Ovary (tissue), 10 donors: ENCODE measurements at places on chromosomes 1 and 21. TPM values are rescaled to one million over a fixed set of nuclear protein-coding genes. Genes with fewer than 3 reads are reported as not detected.

The PRAMEF6 gene
- total RNA-seq = not detected

- no peak for DNase-seq
Observed at GRCh38 chr1:226628612-226629155, 80.1 kb downstream of the STUM start.

DNA sequence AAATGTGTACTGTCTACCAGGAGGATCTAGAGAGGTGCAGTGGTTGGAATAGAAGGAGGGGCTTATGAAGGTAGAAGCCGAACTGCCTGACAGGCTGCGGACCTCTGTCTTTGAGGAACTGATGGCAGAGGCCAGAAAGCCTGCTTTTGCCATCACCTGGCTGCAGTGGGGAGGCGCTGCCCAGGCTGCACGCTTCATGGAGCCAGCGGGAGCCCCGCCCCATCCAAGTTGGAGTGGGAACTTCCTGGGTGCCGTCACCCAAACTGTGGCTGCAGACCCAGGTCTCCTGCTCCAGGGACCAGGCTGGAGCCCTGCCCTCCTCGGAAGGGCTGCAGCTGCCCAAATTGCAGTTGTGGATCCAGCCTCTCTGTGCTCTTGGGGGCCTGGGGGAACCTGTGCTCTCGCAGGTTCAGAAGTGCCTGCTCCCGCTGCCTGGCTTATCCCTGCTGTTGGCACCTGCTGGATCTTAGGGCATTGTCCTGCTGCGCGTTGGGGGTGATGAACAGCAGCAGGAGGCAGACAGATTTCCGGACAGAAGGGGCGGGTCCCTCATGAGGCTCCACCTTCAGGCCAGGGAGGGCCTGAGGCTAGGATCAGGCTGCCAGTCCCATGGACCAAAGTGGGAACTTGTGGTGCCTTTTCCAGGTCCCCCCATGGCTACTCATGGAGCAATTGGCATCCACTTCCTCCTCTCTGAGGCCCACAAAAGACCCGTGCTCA is 118.0 kb upstream of the PLPPR4 start:
- no peak for DNase-seq

The ARHGAP30 gene
- 2.4 TPM for total RNA-seq

DNA sequence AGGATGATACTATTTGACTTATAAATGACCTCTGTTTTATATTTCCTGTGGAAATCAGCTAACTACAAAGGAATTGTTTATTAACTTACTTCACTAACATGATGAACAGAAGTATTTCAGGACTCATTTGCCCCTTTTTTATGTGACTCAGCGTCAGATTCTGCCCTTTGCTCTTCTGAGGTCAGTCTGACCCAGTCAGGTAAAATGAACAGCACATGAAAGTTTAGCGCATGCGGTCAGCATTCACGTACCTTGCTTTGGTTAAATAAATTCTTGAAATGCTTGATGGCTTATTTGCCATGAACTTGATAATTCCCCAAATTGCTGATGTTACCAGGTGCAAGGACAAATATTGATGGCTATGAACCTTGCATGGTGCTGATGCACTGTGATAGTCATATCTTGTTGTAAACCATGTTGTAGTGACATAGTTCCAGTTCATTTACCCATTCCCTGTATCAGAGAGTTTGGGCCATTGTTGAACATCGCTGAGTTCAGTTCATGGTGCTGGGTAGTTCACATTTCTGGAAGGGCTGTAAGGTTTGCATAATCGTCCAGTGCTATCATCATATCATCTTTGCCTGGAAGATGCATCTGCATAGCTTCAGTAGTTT is 133.4 kb downstream of the NFIA start:
- no peak for DNase-seq

- no peak for DNase-seq
Observed at GRCh38 chr1:205571747-205572146, 60.1 kb downstream of the ELK4 start.

- DNase-seq = no peak
Observed at GRCh38 chr1:206506405-206507283, 687 bp upstream of the RASSF5 start.

DNA sequence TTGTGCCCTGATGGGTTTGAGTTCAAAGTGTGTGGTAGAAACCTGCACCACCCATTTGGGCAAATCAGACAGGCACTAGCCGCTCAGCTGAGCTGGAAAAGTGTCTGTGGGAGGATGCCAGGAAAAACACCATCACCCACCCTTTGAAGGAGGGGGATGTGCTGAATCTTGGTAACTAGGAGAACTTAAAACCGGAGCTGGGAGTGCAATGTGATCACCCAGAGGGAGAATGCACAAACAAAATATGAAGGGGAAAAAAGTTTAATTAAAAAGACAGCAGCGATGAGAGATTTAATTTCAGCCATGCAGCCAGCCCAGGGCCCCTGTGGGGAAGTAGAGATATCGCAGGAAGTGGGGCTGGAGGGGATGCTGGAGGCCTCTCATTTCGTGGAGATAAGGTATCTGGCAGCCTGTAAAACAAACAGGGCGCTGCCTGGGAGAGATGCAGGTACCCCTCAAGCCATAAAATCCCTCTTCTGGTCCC is 86.8 kb upstream of the BCAR3 start:
- DNase-seq = peak; percentile 41

- no peak for DNase-seq
Observed at GRCh38 chr1:200625381-200625824, 4.9 kb upstream of the KIF14 start.

DNA sequence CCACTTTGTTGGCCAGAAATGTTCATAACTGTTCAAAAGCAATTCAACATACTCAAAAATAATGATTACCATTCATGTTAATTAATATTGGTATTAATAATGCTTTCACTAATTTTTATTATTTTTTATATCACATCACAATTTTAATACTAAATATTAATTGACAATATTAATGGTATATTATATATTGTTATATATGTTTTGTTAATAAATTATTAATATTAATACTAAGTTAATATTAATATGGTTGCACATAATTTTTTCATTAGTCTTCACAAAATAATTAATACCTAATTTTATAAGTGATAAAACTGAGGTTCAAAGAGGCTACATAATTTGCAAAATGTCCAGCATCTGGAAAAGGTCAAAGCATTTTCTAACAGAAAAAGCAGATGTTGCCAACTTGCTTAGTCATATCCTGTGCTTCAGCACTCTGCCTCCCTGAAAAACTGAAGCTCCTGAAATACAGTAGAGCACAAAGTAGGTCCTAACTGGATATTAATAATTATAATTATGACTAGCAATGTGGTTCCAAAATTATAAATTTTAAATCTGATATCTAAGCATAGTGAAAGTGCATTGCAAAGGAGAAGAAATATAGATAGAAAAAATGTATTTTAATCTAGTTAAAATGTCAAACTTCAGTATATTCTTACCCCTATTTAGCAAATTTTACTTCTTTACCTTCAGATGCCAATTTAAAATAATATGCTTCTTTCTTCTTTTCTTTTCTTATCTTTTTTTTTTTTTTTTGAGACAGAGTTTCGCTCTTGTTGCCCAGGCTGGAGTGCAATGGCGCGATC is 123.2 kb upstream of the TNFSF4 start:
- DNase-seq = no peak

- DNase-seq = no peak
Observed at GRCh38 chr21:41289431-41289830, 27.2 kb upstream of the FAM3B start.

DNA sequence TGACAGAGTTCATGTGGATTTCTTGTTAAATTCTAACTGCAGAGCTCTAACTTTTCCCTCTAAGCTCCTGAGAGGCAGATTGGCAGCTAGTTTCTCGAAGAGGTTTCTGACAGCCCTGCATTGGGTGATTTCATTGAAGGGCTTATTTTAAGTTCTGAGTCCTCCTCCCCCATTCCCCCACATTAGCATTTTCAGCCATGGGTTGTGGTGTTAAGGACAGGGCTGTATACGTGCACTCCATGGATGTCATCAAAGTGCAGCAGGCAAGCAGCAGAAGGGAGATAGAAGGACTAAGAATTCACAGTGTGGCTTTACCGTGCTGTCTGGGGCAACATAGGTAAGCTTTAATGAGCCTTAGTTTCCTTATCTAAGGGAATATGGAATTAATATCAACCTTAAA is 19.0 kb downstream of the CRYZ start:
- DNase-seq = no peak

The ELAVL4 gene
- not detected for total RNA-seq

The GOLT1A gene
- not detected for total RNA-seq

DNA sequence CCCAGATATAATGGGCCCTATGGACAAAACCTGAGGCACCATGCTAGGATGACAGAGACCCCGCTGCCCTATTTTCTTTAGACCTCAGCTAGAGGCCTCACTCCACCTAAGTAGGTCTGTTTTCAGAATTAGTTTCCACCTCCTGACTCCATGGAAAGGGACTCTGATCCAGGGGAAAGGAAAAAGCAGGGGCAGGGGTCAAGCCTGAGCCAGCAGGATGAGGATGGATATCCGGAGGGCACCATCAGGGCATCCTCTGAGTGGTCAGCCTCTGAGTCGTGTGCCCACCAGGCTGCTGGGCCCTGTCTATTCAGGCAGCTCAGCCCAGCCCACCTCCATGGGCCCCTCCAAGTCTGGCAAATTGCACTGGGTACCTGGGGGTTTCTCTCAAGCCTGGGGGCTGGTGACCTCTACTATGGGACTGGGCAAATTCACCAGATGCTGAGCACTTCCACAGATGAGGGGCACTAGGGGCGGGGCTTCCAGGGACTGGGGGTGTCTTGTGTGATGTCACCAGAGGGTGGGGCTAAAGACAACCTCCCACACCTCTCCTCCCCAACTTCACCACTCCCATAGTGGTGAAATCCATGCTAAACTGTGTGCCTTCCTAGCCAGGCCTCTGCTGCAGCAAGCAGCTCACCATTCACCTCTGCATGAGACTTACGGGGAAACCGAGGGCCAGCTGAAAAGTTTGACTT is 5.5 kb downstream of the PAQR7 start:
- DNase-seq = no peak

- DNase-seq = no peak
Observed at GRCh38 chr1:171366085-171366484, 52.1 kb downstream of the FMO4 start.

The MIXL1 gene
- total RNA-seq = not detected

GRCh38 chr1:37944086-37944763 is 2.6 kb downstream of the INPP5B start:
- no peak for DNase-seq

GRCh38 chr1:87805666-87806378 is 477.1 kb downstream of the LMO4 start:
- no peak for DNase-seq

GRCh38 chr1:40344597-40344996 is 27.5 kb upstream of the COL9A2 start:
- no peak for DNase-seq

The DYNLT5 gene
- total RNA-seq = 0.23 TPM

DNA sequence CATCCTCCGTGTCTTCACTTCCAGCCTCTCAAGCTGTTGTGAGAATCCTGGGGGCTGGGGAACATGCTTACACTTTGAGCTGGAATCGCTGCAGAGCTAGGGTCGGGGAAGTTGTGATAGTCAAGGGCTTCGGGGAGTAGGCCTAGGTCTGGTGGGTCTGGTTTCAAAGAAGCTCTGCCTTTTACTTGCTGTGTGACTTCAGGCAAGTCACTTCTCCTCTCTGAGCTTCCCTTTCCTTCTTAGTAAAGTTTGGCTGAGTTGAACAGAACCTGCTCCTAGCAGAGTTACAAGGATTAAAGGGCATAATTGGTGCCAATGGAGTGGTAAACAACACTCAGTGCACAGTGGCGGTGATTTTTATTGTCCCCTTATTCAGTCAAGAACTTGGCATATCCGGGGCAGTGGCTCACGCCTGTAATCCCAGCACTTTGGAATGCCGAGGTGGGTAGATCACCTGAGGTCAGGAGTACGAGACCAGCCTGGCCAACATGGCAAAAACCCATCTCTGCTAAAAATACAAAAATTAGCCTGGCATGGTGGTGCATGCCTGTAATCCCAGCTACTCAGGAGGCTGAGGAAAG is 25.7 kb downstream of the ARHGEF19 start:
- DNase-seq = no peak
